ENCODE measurements at places on chromosomes 2 and 18.

GRCh38 chr2:30968660-30969397 is 161.6 kb upstream of the CAPN13 start:
- DNase-seq: no peak

GRCh38 chr2:85310330-85310729 is 17.5 kb downstream of the TGOLN2 start:
- DNase-seq: no peak

GRCh38 chr2:55780697-55781096 is 87.1 kb upstream of the PNPT1 start:
- DNase-seq: no peak

DNA sequence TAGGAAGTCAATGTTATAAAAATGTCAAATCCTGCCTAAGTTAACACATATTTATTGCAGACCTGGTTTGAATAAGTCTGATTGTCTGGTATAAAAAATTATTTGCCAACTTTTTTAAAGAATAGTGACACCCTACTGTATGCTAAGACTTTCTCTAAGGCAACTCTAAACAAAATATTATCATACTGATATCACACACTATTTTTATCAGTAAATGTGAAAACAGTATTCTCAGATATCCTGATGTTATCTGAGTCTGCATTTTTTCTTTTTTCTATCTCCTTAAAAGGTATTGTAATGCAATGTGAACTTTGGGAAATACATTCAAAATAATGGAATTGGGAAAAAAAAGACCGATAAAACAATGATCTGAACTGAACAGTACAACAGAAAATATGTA is 127.1 kb downstream of the DOCK10 start:
- no peak for DNase-seq

GRCh38 chr2:209147981-209148380 is 275.9 kb upstream of the MAP2 start:
- DNase-seq: no peak

DNA sequence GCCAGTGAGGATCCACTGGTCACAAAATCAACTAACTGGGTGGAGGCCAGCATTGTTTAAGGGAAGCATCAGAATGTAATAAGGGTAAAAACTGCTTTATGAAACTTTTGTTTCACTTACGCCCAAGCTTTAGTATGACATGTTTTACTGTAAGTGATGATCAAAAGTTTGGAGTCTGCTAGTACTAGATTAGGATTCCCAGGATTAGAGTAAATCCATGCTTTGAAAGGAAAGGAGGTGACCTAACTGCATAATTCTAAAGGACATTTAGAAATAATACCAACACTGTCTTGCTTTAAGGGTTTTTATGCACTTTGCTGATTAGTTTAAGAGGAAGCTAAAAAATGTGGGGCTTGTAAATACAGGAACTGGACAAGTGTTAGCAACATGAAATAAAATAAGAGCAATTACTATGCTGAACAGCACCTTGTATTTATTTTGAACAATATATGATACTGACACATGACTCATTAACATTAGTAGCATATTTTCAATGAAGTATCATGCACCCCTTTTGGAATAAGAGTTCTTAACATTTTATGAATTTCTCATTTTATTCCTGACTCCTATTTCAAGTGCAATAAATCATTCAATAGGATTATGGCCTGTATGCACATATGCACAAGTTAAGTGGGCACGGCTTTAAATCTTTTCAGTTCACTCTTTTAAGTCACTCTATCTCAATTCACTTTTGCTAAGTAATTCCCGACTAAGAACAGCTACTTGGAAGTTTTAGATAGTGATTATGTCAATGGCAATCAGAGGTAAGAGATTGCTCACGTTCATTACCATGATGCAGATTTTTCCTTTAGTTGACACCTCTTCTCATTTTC is 62.5 kb downstream of the STK39 start:
- no peak for DNase-seq

- no peak for DNase-seq
Measured at GRCh38 chr2:40466332-40466906, 14.5 kb upstream of the SLC8A1 start.

GRCh38 chr2:101854877-101855276 is 136.9 kb upstream of the IL1R2 start:
- DNase-seq: no peak

DNA sequence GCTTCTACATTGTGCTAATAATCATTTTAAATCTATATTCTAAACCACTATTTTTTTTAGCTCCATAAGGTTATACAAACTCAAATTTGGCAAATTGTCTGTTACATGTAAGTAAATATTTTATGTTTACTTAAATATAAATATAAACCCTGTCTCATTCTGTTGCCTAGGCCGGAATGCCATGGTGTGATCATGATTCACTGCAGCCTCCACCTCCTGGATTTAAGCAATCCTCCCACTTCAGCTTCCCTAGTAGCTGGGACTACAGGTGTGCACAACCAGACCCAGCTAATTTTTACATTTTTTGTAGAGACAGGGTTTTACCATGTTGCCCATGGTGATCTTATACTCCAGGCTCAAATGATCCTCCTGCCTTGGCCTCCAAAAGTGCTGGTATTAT is 124.7 kb downstream of the MEIS1 start:
- no peak for DNase-seq

DNA sequence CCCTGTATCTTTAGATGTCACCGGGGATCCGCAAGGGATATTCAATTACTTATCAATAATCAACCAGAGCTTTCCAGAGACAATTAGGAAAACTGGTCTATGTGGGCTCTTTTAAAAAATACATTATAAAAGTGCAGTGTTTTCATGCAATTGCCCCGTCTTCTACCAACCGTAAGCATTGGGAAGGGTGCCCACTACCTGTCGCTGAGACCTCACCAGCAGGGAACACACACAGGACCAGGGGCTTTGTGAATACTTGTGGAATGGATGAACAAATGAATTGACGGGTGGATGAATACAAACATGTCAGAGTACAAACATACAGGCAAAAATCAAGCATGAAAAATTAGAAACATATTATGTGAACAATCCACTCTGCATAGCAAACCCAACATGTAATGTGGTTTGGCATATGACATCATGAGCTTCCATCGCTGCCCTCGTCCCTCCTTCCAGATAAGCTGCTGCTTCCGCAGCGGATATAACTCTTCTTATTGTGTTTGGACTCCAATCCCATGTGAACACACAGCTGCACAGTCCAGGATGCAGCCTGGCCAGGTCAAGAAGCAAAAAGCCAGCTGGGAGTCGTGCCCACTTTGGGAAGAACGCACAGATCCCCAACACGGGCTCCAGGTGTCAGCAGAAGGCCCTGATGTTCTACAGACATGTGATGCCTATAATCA is 5.3 kb downstream of the FHL2 start:
- DNase-seq: no peak
